Kidney capillary endothelial cell (primary cell): ENCODE measurements at places on chromosomes 6 and 20.
A peak's percentile ranks its signal among the peaks of the same experiment; 100 is the strongest.

GRCh38 chr6:125798734-125799508, 8.2 kb downstream of the NCOA7 start:
- no peak for DNase-seq

GRCh38 chr20:9611921-9612320, 97.5 kb downstream of the LAMP5 start:
- DNase-seq: no peak

DNA sequence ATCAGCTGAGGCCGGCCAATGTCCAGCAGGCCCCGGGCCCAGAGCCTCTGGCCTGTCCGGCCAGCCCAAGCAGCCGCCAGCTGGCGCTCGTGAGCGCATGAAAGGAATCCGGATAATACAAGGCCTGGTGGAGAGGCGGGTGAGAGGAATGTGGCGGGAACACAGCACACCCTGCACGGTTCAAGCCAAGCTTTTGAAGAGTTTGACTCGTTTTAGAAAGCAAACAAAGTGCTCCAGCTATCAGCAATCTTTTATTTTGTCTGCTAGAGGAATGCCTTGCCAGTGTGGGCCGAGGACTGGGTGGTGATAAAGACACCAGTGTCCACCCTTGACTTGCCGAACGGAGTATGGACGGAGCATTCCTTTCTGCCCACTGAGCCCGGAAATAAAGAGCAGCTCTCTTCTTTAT, 9.3 kb upstream of the NEDD9 start:
- DNase-seq: no peak

DNA sequence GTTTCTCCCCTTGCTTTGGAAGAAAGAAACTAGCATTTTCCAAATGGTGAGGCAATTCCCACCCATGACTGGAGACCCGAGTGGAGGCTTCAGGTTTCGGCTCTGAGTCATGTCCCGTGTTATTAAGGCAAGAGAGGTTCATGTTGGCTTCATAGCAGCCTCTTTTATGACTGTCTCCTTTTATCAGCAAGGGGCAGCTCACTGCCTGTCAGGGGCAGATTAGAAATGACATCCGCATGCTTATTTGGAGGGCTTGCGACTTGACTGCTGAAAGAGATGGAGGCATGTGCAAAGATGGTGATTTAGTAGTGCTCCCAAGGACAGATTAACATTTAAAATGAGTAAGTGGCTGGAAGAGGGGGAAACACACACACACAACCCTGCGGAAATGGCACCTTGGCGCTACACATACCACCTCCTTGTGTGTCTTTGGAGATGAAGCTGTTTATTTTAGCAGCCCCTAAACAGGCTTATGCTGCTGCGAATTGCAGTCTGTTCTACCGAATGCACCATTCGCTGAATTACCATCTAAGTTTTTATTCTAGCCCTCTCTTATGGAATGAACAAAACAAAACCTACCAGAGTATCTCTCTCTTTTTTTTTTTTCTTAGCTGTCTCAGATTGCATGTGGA, 52.1 kb upstream of the VSTM2L start:
- DNase-seq: no peak

DNA sequence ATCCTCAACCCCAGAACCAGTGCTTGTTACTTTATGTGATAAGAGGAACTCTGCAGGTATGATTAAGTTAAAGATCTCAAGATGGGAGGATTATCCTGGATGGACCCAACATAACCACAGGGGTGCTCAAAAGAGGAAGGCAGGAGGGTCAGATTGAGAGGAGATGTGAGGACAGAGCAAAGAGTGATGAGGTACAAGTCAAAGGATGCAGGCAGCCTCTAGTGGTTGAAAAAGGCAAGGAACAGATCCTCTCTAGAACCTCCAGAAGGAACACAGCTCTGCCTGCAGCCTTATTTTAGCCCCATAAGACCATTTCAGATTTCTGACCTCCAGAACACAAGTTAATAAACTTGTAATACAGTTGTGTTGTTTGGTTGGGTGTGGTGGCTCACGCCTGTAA, 41.2 kb downstream of the PDSS2 start:
- no peak for DNase-seq

DNA sequence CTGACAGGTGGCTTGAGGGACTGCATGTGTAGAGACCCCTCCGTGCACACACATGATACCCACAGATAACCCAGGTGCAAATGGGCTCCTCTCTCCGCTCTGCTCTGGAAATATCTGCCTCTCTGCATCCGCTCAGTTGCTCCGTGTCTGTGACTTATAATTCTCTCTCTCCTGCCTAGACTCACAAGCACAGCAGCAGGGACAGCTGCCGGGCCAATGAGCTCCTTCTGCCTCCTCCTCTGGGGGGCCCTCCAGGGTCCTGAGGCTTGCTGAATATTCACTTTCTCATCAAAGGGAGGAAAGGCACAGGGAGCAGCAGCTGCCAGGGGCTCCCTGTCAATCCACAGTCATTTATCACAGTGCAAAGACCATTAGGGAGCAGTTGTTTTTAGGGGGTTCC, 24.1 kb downstream of the LRFN2 start:
- DNase-seq: no peak

DNA sequence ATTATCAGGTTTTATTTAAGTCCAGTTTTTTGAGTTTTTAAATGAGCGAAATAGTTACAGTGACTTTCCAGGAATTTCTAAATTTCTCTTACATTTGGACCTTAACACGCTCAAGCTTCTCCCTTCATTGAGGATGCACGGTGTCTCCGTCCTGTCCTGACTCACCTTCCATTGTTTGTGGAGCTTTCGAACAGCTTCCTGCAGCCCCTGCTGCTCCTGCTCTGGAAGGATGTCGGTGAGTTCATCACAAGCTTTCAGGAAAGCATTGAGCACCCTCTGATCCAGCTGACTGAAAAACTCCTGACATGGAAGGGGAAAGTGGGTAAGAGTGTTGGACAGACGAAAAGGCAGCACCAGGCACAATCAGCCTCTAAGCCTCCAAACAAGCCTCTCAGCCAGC, 183.7 kb downstream of the SYNE1 start:
- peak; percentile 87 for DNase-seq

GRCh38 chr6:4732691-4733315, 43.4 kb upstream of the CDYL start:
- DNase-seq: peak; percentile 93
